ENCODE measurements at places on chromosomes 5 and 9.

GRCh38 chr9:134391319-134392231, 65.3 kb downstream of the RXRA start:
- no peak for DNase-seq

DNA sequence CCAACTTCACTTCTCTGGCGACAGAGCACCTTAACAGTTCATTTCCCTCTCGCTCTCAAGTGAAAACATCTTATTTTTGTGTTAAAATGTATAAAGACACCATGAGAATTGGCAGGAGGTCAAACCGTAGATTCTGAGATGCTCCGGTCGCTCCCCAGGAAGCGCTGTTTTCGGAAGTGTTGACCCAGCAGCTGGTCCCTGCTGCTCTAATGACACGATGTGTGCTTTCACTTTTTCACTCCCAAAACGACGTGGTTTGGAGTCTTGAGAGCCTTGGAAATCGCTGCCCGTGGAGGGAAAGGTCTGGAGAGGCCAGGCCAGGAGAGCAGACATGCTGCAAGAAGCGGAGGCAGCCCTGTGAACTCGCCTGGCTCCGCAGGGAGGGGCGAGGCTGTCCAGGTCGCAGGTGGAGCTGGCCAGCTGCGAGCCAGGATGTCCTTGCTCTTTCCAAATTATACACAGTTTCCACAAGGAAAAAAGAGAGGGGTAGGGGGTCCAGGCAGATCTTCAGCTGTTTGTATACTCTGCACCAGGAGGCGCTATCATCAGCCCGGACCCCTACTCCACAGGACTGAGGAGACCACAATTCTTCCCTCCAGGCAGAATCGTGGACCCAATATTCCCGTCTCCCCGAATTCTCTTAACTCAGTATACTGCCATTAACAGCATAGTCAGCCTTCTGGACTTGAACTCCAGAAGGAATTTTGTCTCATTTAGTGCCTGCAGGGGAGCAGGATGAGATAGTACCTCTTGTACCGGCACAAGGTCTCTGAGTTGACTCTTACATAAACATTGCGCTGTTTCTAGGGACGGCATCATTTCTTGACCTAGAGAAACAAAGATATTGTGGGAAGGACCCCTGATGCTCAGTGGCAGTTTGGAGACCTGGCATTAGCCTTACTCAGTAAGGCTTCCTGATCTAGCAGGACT, 248.6 kb upstream of the ANKRD55 start:
- peak; percentile 68 for DNase-seq

DNA sequence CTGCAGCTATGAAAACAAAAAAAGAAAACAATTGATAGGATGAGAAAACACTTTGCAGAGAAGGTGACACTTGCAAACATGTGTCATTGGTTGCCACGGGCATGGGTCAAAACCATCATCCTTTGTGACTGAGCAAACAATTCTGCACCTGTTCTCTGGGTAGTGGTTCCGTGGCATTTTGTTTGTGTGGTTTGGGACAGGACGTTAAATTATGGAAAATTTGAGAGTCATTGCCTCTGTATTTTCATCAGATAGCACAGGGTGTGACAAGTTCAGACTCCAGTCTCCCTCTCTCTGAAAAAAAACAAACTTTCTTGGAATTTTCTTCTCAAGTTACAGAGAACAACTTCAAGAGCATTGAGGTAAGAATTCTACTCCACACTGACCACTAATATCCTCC, 113.4 kb upstream of the HMHB1 start:
- DNase-seq = no peak

- no peak for DNase-seq
Measured at GRCh38 chr9:37395663-37396062, 26.8 kb upstream of the GRHPR start.

DNA sequence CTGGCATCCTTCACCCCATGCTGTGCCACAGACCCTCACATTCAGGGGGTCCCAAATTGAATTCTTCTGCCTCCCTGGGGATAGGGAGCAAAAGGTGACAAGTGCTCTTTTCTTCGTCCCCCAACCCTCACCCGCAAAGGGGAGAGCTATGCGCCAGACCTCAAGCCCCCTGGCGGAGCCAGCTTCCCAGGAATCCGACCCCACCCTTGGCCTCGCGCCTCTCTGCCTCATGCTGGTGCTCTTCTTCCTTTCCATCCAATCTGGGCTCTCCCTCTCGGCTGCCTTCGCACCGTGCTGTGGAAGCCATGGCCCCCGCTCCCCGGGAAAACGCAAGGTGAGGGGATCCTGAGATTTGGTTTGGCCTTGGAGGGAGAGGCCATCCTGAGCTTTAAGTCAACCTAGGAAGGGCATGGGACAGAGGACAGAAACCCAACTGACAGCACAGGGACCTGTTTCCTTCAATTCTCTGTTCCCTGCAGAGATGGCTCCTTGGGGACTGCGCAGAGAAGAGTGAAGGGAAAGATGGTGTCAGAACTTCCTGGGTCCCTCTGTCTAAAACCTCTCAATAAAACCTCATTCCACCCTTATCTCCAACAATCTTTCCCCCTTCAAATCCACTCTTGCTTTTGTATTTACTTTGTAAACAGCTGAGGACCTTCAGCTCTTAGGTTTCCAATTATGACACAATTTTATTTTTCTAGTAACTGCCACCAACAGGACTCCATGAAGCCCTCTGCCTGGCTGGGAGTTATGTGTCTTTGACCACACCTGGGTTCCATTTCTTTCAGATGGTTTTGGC, 36.3 kb upstream of the CRB2 start:
- DNase-seq = no peak

GRCh38 chr5:120767178-120767820, 303.2 kb downstream of the PRR16 start:
- DNase-seq = no peak

DNA sequence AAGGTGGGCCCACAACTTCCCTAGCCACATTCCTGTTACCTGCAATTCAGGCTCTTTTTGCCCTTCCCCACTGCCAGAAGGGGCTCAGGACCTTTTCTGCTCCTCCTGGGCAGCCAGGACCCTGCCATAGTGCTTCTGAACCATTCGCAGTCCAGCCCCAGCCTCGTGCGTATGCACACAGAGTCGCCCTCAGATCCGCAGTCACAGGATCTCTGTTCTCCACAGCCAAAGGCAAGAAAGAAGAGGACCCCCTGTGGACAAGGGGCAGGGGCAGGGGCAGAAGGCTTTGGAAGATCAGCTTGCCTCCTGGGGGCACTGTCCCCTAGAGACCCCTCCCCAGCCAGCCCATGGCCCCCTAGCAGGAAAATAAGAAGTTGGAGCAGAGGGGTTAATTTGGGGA, 82.8 kb downstream of the PCDH1 start:
- DNase-seq = no peak

GRCh38 chr5:125484272-125484741, 737.9 kb upstream of the ZNF608 start:
- peak; percentile 62 for DNase-seq

DNA sequence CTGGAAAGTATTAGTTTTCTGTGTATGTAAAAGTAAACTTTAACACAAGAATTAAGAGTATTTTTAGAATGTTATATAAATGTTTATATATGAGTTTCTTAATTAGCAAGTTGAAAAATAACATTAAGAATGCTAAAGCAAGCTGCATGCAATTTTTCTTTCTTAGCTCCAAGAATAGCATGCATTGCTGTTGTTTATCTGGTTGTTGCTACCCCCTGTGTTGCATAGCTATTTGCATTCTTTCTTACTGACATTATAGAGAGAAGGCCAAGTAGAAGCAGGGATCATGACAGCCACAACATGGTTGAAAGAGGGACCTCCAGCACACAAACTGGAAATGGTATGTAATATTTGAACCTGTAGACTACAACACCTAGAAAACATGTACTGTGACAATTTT, 94.8 kb downstream of the ERCC6L2 start:
- no peak for DNase-seq

DNA sequence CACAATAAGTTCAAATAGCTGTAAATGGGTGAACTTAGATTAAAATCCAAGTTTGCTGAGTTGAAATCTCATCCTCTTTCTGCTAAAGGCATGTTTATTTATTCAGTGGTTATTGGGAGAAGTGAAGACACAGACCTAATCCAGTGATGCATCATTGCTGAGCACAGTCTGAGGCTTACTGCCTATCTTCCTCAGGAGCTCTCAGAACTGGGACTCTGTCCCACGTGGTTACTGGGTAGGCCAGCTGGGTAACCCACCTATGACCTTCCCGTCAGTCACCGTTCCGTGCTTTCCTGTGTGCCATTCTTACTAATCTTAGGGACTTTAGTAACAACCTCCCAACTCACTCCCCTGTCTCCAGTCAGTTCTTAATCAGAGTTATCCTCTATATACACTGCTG, 226.8 kb upstream of the ATP10B start:
- no peak for DNase-seq

- no peak for DNase-seq
Measured at GRCh38 chr5:133953568-133954145, 14.8 kb downstream of the C5orf15 start.

DNA sequence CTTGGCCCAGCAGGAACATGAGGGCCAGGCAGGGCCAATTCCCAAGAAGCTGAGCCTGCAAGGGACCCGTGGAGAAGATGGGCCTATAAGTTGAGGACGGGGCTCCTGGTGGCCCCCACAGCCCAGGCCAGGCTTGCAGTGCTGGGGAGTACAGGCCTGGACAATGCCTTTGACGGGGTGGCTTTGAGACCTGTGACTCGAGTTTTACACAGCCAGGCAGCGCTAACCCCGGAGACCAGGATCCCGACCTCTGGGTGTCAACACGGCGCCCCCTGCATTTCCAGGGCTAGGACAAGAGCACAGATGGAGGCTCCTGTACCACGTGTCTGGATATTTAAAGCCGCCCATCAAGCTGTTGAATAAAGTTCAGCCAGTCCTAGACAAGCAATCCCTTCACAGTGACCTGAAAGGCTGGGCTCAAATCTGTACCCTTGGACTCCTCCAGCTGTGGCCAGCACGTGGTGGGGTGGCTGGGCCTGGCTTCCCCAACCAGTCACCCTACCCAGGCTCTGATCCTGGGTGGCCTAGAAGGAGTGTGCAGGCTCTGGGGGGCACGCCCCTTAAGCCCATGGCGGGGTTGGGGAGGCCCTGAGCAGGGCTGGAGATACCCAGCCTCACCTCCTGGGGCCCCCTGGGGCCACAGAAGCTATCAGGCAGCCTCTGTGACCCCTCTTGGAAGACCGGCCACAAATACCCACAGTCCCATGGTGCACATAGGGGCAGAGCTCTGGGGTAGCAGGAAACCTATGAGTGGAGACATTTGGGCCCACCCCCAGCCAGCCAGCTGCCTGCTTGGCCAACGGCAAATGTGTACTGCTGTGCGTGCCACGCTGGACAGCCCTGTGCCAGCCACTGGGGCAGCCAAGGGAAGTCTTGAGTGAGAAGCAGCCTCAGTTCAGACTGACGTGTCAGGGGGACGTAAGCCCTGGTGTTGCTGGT, 88.7 kb downstream of the NTNG2 start:
- no peak for DNase-seq

GRCh38 chr5:177516601-177517568, at the start of gene DDX41:
DDX41 (minus strand) TSS chr5:177516961; CDS start chr5:177516945, 16 bp downstream.
- DNase-seq = peak; percentile 99

- no peak for DNase-seq
Measured at GRCh38 chr5:143619040-143619439, 192.9 kb upstream of the HMHB1 start.

DNA sequence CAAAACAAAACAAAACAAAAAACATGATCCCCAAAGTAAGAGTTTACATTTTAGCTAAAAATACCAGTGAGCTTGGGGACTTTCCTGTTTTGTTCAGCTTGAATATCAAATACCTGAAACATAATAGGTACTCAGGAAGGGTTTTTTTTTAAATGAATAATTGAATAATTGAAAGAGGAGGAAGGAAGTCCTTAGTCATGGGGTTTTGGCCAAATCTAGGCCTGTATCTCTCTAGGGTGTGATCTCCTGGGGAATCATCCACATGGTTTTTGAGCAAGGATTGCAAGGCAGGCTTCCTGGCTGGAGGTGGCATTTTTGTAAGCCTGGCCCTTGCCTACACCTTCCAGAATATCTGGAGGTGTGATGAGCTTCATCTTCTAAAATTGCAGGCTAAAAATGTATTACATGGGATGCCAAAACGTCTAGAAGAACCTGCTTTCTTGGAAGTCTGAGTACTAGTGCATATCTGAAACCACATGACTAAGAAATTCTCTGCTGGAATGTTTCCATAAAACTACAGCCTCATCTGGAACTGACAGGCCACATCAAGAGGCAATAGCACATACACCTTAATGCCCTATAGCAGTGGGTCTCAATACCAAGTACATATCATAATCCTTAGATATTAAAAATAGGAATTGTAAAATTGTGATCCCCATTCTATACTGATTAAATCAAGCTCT, 10.4 kb downstream of the C9 start:
- DNase-seq = no peak

DNA sequence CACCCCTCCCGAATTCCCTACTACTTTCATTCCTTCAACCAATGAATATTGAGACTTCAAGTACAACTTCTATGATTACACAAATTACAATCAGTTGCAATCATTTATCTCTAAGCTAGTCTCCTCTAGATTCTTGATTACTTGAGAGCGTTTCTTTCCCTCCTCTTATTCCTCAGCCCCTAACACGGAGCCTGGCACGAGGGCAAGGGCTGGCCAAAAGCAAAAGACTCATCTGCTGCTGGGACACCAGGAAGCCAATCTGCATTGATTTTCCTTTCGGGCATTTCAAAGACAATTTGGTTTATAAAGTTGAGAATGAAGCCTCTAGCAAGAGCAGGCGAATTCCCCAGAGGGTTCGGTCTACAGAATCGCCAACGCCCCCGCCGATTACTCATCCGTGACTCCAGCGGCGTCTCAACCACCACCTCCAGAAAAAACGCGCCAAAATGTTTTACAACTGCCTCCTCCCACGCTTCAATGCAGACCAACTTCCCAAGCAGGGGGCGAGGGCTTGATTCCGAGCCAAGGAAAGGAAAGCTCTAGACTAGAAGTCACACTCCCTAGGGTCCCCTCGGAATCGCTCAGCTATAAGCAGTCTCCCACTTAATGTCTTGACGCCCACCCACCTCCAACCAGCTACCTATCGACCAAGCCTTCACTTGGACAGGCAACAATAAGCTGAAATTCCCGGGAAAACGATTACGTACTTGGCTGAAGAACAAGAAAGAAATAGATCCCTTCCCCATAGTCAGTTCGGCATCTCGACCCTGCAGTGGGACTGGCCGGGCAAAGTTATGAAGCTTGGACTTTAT, 1.5 kb downstream of the PCSK1 start:
- DNase-seq = no peak

DNA sequence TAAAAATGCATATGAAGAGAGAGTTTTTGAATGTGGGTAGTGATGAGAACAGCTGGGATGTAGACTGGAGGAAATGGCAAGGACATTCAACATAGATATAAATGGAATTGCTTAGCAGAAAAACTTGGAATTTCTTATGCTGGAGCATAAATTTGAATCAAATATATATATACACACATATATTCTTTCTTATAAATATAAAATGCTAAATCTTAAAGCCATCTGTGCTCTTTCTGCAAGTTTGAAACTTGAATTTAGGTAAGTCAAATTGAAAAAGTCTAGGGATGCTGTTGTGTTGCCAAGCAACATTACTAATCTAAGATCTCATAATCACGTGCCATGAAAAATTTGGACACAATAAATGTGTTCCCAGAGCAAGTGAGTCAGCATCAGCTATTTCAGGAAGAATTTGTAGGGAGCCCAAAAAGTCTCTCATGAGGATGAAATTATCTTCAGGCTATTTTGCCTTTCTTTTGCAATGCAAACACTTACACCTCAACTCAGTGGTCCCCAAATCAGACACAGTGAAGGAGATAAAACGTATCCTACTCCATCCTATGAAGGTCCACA, 58.4 kb upstream of the ALDH1A1 start:
- DNase-seq = peak; percentile 1

- no peak for DNase-seq
Measured at GRCh38 chr5:110161162-110161561, 471.4 kb downstream of the MAN2A1 start.
